ENCODE measurements at places on chromosomes 12 and 14.

GRCh38 chr12:12381982-12382381, 25.1 kb downstream of the BORCS5 start:
- DNase-seq, result no peak

- no peak for DNase-seq
Measured at GRCh38 chr12:11885261-11886038, 185.3 kb upstream of the BCL2L14 start.

DNA sequence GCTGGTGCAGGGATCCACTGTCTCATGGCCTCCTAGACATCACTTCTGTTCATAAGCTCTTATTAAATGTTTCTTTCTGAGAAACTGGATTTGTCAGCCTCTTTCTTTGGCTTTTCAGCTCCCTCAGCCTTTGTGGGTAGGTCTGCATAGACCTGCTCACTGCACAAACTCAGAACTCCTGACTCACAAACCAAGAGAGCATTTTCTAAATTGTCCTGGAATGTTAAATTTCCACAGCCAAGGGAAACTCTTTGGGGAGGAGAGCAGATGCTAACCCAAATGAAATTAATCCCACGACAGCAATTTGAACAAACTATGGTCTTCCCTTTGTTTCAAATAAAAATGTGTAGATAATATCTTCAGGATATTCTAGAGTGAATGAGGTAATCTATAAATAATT, 19.5 kb upstream of the CERS5 start:
- DNase-seq, result no peak

DNA sequence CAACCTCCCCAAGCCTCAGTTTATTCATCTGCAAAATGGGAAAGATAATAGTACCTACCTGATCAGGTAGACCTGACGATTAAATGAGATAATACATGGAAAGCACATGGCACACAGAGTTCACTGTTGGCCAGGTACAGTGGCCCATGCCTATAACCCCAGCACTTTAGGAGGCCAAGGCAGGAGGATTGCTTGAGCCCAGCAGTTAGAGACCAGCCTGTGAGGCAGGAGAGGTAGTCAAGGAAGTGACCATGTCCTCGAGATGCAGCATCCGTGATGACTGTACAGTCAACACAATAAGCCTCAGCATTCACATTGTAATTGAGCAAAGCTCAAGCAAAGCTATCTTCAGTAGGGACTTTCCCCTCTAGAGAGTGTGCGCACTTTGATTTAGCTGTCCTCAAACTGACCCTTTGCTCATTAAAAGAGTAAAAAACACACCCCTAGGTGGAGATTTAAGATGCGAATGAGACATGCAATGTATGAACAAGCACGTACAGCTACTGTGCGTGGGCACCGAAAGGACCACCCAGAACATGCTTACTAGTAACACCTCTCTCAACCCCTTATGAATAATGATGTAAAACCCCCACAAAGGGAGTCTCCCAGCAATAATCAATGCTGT, 9.9 kb downstream of the ISCU start:
- no peak for DNase-seq

DNA sequence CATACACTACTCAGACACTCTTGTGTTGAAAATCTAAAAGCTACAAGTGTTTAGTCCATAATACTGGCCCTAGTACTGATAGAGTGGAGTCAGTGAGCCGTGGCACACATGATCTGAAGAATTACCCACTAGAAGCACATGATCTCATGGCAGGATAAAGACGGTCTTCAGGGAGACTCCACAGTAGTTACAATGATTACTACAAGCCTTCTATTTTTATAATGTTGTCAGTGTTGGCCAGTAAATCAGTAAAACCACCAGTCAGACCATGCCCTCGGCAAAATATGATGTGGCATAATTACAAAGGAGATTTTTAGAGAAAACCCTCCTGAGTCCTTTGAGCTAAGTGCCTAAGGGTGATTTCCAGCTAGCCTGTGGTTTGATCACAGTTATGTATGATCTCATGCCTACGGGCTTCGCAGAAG, 114.9 kb downstream of the PDZRN4 start:
- DNase-seq, result no peak

DNA sequence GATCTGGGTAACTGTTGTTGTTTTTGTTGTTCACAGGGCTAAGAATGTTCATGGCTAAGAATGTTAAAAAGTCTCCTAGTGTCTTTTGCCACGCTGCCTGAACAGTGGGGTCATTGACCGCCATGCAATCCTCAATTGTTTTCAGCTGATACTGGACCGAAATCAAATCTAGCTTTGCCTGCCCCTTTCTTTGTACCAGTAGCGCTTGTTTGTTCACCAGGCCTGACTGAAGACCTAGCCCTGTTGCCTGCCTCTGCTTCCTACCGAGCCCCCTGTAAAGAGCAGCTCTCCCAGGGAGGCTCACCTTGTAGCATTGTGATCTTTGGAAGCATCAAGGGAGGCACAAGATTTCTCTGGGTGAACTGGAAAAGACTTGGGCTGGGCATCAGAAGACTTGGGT, 6.7 kb downstream of the PSEN1 start:
- no peak for DNase-seq

DNA sequence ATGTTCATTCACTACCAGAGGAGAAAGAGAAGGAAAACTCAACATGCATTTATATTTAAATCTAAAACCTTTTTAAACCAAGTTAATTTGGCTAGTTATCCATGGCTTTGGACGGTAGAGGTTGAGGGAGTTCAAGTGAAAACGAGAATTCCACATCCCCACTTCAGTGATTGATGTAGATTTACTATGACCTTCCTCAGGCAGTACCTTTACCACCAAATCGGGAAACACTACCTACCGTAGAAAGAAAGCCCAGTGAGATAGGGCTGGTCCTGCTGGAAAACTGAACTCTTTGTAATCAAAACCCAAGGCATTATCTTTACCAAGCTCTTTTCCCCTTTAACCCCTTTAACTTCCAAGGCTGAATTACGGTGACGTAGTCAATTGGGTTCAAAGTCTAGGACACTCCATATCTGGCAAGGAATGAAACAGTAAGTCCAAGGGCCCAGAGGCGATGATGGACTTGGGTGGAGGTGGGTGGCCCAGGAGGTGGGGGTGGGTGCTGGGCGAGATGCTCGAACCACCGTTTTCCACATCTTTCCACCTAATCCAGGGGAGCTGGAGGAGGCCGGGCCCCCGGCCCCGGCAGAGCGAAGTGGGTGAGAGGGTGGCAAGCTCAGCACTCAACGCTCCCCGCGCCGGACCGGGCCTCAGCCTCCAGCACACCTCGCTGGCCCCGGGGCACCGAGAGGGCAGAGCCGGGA, 618 bp downstream of the SEC23A start:
- peak; percentile 1 for DNase-seq

GRCh38 chr12:47705229-47705565, 633 bp downstream of the RPAP3 start:
- no peak for DNase-seq

DNA sequence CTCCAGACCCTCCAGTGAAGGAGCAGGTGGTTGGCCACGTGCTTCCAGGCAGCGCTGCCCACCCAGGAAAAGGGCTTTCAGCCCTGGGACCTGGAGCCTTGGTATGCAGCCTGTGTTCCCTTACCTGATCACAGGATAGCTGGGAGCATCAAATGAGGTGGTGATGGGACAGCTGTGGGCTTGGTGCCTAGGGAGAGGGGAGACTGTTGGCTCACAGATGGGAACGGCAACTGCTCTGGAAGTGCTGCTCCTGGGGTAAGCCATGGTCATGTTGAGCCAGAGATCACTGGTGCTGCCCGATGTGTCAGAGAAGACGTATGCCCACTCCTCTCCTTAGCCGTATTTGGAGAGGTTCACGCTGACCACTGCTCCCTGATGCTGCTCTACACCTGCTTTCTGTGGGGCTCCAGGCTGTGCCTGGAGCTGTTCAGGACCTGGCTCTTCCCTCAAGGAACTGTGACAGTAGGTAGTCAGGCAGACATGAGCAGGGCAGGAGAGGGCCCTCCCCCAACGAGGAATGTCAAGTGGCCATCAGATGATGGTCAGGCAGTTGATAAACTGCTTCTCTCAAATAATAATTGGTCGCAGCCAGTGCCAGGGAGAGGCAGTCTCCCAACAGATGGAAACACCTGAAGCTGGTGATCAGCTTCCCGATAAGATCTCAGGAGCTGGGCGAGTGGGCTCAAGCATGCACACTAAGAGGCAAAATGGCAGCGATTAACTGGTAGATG, 2.8 kb upstream of the CYP46A1 start:
- no peak for DNase-seq

DNA sequence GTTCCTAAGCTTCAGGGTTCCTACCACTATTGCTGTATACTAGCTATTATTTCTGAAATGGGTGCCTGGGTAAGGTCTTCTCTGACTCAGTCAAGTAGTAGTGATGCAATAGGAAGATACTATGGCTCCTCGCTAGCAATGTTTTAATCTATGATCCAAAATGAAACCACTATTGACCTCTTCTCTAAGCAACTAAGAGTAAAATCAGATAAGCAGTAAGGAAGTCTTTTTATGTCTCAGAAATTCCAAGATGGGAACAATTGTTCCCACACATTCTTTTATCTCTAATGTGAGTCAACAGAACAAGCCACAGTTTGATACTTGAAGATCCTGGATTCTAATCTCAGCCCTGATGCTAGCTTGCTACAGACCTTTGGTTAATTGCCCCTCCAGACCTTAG, 45.1 kb downstream of the AREL1 start:
- no peak for DNase-seq

DNA sequence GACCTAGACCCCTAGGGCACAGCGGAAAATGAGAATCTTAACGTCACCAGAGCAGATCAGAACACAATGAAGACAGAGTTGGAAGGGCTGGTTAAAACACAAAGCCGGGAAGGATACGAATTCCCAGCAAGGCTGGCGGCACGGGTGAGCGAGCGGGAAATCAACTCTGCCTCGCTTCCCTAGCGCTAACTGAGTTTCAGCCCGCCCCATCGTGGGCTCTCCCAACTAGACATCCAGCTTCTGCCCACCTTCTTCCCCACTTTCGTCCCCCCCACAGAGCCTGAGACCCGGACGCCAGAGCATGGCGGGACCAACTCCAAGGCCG, 377 bp downstream of the CCNT1 start:
- DNase-seq, result no peak

DNA sequence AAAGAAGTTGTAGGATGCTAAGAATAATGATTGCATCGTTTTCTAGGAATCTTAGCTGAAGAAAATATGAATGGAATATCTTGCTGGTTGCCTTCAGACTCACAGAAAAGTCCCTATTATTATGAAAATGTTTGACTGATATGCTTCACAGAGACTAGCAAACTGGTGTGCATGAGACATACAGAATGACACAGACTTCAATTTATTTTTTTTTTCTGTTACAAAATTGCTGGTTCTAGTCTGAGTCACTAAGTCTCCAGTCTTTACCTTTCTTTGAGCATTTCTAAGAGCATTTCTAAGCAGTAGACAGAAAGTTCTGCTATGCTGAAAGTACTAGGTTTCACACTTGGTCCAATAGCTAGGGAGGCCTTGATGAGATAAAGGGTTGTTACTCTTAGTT, 377.6 kb upstream of the ATP2B1 start:
- no peak for DNase-seq

- DNase-seq, result no peak
Measured at GRCh38 chr12:113689047-113689610, 217.5 kb upstream of the LHX5 start.

DNA sequence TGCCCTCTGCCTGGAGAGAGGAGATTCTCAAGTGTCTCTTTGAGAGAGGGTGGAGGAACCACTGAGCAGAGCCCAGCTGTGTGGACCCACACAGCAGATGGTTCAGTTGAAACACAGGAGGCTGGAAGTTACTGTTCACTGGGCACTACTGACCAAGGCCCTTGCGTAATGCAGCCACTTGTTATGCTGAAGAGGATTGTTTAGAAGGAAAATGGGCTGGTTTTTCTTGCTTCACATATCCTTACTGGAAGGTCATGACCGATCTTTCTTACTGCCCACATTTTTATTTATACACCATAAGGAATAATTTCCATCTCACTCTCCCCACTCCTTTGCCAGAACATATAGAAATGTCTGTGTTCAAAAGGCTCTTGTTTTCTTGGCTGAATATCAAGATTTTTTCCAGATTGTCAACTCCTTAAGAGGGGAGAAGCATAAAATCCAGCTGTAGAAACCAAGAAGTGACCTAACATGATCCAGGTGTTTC, 375.1 kb upstream of the DDHD1 start:
- no peak for DNase-seq

DNA sequence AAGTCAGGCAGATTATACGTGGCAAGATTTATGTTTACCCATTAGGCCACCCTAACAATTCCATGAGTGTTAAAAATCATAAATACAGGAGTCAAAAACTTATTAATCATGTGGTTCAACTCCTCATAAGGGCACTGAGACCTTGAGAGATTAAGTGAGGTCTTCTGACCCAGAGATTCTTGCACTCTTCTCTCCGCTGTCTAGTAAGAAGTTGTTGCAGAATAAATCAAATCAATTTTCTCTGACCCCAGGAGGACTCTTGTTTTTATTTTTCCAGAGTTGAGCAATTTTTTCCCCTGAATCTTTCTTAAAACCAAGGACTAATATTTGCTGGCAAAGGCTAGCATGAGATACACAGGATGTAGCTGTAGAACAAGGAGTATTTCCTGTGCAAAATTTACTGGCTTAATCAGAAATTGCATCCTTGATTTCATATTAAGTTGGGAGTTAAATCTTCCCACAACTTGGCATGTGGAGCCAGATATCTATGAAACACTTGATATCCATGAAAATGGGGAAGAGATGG, 90.9 kb upstream of the PTHLH start:
- DNase-seq, result no peak

- DNase-seq, result no peak
Measured at GRCh38 chr14:23577004-23577681, 1.4 kb downstream of the JPH4 start.

GRCh38 chr12:2019126-2019525, 14.9 kb upstream of the DCP1B start:
- DNase-seq, result no peak

- DNase-seq, result no peak
Measured at GRCh38 chr14:60757567-60758002, 23.0 kb downstream of the MNAT1 start.

DNA sequence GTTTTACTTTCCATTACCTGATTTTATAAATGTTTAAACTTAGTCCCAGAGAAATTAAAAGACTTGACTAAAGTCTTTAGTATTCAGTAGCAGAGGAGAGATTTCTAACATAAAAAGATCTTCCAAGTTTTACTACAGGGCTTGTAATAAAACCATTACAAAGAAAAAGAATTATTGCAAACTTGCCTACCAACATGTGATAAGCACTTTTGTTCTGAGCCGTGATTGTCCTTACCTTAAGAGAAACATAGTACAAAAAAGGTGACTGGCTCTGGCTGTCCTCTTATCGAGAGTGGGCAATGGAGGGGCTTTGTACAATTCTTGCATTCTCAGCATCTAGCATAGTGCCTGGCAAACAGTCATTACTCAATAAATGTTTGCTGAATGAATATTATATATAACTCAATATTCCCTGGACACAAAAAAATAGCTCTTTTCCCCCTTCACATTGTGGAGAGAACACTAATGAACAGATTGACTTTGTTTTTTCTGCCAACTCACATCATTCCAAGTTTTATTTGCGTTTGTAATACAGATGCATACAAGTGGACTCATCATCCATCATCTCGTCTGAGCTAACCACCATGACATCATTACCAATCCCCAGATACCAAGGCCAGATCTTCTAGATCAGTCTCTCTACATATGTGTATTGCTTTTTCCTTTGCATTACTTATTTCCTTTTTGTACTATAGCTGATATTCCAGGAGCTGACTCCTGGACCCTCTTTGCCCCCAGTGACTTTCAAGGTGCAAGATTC, 192.8 kb upstream of the EEA1 start:
- no peak for DNase-seq
